GM18507 (cell line): ENCODE measurements at places on chromosomes 2 and 18.

GRCh38 chr2:148658807-148659722 lies 14.5 kb downstream of the EPC2 start:
- no peak for DNase-seq

DNA sequence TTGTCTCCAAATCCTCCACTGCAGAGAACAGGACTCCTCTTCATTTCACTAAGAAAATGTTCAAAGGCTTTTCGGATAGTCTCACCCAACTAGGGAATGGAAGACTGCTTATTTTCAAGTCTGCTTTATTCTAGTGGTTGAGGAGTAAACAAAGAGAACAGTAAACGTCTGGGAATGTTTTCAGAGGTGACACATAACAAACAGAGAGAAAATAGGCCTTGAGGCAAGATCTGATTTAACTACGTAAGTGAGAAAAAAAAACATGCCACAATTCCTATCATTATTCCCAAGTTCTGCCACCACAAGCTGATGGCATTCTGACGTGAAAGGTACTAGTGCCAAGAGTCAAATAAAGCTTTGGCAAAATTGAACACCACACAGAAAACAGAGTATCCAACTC lies 16.7 kb upstream of the WIPF1 start:
- DNase-seq = no peak

GRCh38 chr2:241148239-241148638 lies 1.0 kb downstream of the PASK start:
- DNase-seq = no peak

DNA sequence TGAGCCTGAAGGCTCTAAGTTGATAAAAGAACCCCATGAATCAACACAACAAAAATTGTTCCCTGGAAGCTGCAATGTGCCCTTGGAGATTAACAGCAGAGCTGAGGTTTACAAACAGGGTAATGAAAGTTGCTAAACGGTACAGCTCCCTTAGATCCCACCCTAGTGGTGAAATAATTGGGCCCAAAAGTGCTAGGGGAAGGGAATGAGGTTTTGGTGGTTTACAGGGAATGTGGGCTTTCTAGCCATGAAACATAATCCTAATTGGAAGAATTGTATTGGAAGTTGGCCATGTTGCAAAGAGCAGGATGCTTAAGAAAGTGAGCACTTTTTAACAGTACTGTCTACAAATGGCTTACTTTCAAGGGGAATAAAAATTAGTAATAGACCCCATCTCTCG lies 180.2 kb upstream of the SMIM21 start:
- no peak for DNase-seq

DNA sequence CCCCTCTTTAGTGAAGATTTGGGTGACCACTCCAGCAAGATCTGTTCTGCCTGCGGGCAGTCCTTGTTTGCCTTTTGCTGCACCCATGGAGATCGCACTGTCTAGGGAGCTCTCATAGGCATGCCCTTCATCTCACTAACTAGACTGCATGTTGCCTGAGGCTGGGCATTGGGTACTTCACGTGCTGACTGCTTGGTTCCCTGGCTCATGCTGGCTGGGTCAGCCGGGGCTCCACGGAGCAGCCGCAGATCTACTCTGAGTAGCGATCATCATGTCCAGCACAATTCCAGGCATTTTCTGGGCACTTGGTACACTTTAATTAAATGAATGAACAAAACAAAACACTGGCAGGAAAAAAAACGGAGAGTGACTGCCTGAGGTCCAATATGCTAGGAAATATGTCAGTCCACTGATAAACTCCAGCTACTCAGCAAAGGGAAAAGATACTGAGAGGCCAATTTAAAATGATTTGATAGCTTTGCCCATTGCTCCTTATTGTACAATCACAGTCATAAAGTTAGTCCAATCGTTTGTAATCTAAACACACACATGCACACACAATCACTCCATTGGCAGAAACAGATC lies 220.3 kb downstream of the C1D start:
- DNase-seq = no peak

GRCh38 chr2:235779444-235779896 lies 285.6 kb downstream of the AGAP1 start:
- peak; percentile 30 for DNase-seq
